ENCODE measurements at places on chromosomes 5 and 9.

GRCh38 chr9:136695955-136696354, 8.7 kb upstream of the AGPAT2 start:
- DNase-seq = no peak

- DNase-seq = no peak
Measured at GRCh38 chr5:142644127-142644526, 41.8 kb downstream of the FGF1 start.

- DNase-seq = no peak
Measured at GRCh38 chr5:68122439-68123328, 92.9 kb upstream of the PIK3R1 start.

GRCh38 chr9:15831384-15831783, 278.5 kb downstream of the CCDC171 start:
- DNase-seq = no peak

DNA sequence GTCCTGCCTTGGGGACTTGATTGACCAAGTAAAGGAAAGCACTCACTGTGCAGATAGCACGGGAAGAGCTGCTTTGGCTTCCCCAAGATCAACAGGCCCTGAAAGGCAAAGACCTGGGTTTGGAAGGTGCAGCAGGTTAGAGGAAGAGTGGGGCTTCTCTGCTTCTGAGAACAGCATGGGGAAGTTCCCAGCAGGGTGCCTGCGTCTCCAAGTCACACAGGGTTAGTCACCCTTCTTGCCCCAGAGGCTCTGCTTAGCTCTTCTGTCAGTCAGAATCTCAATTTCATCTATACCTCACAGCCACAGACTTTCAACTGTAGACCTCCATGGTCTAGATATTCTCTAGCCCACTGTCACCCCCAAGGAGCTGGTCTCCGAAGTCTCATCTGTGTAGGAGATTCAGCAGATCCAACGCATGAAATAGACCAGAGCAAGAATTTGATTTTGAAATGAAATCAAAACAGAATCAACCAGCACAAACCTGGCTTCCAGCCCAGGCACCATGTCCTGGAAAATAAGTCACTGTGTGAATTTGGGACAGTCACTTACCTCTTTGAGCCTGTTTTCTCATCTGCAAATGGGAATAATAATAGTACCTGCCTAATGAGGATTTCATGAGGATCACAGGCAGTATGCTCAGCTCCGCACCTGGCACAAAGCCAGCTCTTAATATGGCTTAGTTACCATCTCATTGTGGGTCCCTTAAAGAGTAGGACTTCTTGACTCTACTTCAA, 64.0 kb downstream of the SFXN1 start:
- no peak for DNase-seq

DNA sequence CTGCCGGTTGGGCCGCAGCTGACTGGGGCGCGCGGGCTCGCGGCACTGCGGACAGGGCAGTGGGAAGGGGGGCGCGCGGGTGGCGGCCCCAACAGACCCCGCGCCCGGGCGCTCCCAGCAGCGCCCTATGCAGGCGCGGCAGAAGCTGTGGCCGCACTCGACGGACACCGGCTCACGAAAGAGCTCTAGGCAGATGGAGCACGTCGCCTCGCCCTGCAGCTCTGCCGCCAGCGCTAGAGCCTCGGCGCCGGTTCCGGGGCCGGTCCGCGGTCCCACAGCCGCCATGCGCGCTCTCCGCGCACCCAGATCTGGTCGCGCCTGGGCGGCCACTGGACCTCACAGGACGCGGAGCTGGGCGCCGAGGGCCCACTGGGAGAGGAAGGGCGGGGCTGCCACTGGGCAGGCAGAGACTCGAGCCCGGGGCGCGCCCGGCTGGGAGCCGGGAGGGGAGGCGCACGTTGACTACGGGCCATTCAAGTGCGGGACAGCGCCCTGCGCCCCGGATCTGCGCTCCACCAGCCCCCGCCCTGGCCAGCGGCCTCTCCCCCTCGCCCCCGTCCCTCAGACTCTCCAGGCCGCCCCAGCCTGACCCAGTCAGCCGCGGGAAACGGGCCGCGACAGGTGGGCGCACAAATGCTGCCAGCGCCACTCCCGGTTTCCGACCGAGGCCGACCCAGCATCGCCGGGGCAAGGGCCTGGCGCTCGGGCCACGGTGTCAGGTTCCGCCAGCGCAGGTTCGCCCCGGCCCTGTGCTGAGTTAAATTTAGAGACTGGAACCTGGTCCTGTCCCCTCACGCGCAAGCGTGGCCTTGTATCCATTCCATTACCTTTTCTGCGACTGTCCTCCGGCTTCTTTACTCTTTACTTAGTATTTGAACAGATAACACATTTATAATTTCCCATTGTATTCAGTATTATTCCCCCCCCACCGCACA, at the start of gene TRIM7:
TSS of gene TRIM7 (minus strand) at position 371 of the 935 bp plus-strand sequence. CDS start at position 285, 86 bp downstream.
- no peak for DNase-seq

- DNase-seq = no peak
Measured at GRCh38 chr9:91424403-91425176, 958 bp upstream of the NFIL3 start.

GRCh38 chr9:114824110-114824509, 18.3 kb upstream of the TNFSF15 start:
- no peak for DNase-seq

- DNase-seq = no peak
Measured at GRCh38 chr9:124040186-124040931, 28.8 kb downstream of the LHX2 start.

DNA sequence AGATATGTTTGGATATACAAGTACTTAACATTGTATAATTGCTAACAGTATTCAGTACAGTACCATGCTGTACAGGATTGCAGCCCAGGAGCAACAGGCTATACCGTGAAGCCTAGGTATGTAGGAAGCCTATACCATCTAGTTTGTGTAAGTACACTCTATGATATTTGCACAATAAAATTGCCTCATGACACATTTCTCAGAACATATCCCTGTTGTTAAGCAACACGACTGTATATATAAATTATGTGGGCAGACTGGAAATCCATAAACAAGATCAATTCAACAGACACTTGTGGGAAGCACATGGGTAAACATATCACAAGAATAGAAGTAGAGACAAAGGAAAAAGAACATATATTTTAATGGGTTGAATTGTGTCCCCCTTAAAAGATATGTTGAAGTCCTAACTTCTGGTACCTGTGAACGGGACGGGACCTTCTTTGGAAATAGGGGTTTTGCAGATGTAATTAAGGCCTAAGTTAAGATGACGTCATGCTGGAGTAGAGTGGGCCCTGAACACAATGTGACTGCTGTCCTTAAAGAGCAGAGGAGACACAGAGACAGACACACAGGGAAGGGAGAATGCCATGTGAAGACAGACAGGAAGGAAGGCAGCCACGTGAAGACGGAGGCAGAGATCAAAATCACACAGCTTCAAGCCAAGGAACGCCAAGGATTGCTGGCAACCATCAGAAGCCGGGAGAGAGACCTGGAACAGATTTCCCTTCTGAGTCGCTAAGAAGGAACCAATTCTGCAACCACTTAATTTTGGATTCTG, 76.3 kb downstream of the SCAI start:
- DNase-seq = no peak

GRCh38 chr5:54309276-54309675, 1.1 kb downstream of the ARL15 start:
- DNase-seq = no peak

DNA sequence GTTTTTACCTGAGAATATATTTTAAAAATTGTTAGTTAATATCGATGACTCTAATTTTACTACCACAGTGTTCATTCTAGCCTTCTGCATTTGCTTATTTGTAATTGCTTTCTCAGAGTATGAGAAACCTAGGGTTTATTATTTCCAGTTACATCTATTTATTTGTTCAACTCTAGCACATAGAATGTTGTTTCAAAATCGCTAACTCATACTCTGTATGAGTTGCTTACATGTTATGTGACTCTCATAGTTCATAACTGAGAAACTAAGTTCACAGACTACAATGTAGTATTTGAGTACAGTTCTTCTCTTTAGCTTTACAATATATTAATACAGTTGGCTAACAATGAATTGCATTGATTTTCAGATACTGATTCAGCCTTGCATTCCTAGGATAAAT, 103.2 kb downstream of the MACROH2A1 start:
- no peak for DNase-seq

DNA sequence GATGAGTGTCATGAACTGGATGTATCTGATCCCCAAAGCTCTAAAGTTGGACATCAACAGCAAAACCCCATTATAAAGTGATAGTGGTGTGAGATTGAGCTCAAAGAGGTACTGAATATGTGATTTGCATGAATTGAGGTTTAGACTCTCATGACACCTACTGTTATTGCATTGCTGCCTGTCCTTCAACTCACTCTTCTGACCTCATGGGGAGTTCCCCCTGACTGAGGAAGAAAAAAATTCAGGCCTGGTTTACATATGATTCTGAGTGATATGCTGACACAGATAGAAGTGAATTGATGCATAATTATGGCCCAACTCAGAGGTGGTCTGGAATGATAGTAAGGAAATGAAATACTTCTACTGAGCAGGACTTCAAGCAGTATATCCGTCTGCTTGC, 76.2 kb upstream of the CHD1 start:
- no peak for DNase-seq

DNA sequence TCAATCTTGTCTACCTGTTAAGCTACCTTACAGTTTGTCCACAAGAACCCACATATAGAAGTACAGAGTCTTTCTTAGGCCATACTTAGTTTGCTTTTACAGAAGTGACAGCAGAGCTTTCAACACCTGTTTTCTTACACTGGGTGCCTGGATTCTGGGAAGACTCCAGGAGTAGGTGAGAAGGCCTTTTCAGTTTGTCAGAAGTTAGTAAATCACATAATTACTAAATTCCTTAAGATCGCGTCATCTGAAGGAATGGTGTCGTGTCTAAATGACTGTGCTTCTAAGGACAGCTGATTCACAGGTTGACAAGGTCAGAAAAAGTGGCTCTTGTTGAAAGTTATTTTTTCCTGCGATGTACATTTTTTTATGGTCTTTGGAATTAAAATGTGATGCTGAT, 97.0 kb upstream of the FAM120A start:
- no peak for DNase-seq

DNA sequence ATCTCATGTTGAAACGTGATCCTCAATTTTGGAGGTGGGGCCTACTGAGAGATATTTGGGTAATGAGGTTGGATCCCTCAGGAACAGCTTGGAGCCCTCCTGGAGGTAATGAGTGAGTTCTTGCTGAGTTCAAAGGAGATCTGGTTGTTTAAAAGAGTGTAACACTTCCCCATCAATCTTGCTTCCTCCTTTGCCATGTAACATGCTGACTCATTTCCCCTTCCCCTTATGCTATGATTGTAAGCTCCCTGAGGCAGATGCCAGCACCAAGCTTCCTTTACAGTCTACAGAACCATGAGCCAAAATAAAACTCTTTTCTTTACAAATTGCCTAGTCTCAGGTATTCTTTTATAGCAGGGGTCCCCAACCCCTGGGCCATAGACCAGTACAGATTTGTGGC, 352.3 kb downstream of the SLCO4C1 start:
- DNase-seq = no peak

DNA sequence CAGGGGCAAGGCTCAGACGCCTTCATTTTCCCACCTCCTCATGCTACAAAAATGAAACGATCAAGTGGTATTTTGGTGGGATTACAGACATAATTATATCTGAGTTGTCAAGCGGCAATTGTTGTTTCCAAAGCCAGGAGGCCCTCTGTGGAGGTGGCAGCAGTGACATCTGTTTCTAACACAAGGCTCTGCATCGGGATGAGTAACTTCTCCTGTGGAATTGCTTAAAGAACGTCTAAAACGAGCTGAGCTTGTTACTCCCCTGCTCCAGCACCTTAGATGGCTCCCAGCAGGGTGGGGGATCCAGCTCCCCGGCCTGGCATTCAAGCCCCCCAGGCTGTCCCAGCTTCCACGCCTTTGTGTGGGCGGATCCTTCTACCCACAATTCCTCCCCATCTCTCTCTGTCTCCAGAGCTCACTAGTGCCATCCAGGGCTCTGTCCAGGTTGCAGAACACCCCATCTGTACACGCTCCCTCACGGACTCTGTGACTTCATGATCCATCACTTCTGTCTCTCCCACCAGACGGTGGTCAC, 36.8 kb downstream of the DAB2IP start:
- no peak for DNase-seq

DNA sequence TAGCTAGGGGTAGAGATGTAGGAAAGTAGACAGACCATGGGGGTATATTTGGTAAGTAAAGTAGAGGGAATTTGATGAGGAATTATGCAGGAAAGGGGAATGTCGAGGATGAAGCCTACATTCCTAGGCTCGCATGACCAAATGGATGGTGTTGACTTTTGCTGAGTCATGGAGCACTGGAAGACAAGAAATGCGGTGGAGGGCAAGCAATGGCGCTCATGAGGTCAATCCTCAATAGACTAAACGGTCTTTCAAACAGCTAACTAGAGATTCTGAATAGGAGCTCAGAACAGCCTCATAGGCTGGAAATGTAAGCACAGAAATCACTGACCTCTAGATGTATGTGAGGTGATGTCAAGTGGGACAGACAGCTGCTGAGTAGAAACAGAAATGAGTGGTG, 50.7 kb upstream of the FST start:
- DNase-seq = no peak

DNA sequence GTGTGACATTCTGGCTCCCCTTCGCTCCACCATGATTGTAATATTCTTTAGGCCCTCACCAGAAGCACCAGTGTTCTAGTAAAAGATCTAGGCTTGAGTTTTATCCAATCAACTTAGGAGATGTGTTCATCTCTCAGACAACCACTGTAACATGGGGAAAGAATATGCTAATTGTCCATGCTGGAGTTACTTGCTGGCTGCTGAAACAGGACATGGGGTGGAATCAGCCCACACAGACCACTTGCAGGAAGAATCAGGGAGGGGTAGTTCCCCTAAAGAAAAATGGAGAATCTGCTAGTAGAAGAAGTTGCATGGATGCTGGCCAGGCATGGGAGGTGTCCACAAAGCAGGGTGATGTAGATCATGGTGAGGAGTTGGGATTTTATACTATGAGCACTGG, 86.2 kb downstream of the FEM1C start:
- no peak for DNase-seq

Measured in NCI-H2081 treated with DMSO at 0.1 percent for 48 hours (cell line).